ENCODE measurements at places on chromosomes 1 and 21.
A peak's percentile ranks its signal among the peaks of the same experiment; 100 is the strongest.

DNA sequence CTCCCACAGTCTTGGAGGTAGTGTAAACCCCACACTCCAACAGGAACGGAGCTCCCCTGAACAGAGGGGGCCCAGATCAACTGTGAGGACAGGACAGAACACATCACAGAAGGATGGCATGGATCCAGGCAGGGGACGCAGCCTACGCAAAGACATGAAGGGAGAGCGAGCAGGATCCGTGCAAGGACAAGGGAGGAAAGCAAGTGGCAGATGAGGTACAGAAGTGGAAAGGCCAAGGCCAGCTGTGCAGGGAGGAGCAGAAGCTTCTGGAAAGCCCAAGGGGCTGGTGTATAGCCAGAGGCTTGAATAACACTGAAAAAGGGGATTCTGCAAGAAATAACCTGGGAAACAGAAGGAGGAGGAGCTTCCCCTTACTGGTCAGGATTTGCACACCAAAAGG is 81.2 kb downstream of the SIPA1L2 start:
- ATAC-seq: no peak

- ATAC-seq: peak; percentile 29
Observed at GRCh38 chr1:1371746-1372711, 3.0 kb downstream of the AURKAIP1 start.

GRCh38 chr1:239805042-239805441 is 286.6 kb upstream of the FMN2 start:
- ATAC-seq: peak; percentile 96

DNA sequence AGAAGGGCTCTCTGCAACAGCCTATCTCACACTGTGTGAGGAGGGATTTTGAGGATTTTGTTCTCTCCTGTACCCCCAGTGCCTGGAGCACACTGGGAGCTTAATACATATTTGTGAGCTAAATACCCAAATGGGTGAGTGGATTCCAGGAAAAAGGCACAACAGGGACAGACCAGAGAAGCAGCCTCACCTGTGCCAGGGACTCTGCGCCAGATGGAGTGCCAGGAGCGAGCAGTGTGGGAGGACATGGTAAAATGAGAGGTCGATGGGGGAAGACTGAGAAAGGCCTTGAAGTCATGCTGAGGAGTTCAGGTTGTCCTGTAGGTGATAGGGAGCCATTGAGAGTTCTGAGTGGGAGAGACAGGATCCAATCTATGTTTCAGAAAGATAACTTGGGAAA is 11.0 kb upstream of the KCNA2 start:
- ATAC-seq: no peak

DNA sequence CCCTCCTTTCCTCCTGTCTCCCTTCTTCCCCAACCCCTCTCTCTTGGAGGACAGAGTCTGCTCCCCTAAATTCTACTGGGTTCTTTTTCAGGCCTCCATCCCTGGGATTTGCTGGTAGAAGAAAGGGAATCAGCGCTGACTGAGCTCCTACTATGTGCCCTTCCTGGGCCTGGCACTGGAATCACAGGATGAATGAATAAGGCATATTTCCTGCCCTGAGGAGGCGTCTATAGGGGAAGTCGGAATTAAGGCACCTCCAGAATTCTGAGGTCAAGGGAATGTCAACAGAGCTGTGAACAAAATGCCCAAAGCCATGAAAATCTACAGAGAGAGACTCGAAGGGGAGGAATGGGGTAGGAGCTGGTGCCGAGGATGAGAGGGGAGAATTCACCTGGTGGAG is 17.4 kb upstream of the BTG2 start:
- ATAC-seq: no peak

- no peak for ATAC-seq
Observed at GRCh38 chr1:206709322-206709721, 24.6 kb downstream of the MAPKAPK2 start.

GRCh38 chr1:191869790-191870312 is 288.4 kb upstream of the RGS18 start:
- ATAC-seq: no peak

- ATAC-seq: no peak
Observed at GRCh38 chr1:97243973-97244560, 522.5 kb downstream of the PTBP2 start.

- no peak for ATAC-seq
Observed at GRCh38 chr1:170351366-170351946, 180.5 kb upstream of the GORAB start.
